Panc1 (cell line): ENCODE measurements at places on chromosomes 13 and 19. TPM values are rescaled to one million over a fixed set of nuclear protein-coding genes. Genes with fewer than 3 reads are reported as not detected.

DNA sequence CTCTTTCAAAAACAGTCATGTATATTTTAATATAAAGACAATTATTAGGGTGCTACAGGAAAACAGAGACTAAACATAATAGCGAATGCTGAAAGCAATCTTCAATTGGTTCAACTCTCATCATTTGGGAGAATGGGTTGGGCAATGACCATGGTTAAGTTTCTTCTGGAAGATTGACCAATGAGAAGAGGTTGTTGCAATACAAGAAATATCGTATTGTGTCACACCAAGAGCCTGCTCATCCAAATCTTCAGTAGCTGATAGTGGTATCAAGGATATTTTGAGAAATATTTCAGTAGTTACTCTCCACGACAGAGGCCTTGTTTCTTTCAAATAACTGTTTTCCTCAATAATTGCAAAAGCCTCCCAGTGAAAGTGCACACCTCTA lies 83.0 kb upstream of the FNDC3A start:
- DNase-seq, result no peak

- no peak for DNase-seq
These were observed 542 bp downstream of the CACNG7 start for GRCh38 chr19:53909471-53910169.

Gene C19orf33
- 201 TPM for total RNA-seq

DNA sequence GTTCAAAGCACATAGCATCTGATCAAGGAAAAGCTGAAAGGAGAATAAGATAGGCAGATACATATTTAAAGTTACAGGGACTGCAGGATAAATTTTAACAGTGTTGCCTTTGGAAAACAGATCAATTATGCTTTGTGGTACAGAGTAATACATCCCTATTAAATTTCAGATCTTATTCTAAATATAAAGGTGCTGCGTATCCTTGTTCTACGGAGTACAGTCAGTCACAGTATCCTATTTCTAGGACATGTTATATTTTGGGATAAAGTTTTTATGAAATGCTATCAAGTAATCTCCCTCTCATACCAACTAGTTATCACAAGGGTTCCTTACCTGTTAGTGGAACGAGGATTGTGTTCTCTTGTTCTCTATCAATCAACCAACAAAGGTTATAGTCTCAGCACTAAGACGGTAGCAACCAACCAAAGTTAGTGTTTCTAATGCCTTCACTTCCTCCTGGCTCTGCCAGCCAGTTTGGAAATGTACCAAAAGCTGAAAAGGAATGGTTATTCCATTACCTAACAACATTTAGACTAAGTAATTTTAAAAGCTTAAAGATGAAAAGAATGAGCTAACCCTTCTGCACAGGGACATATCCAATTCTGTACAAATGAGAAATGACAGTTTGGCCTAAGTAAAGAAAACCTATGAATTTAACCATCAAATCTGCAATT lies 35.2 kb downstream of the TSC22D1 start:
- no peak for DNase-seq

GRCh38 chr19:2251106-2252054 lies 2.3 kb downstream of the AMH start:
- DNase-seq, result no peak

- no peak for DNase-seq
These were observed 2.7 kb downstream of the PSG8 start for GRCh38 chr19:42762789-42763188.

DNA sequence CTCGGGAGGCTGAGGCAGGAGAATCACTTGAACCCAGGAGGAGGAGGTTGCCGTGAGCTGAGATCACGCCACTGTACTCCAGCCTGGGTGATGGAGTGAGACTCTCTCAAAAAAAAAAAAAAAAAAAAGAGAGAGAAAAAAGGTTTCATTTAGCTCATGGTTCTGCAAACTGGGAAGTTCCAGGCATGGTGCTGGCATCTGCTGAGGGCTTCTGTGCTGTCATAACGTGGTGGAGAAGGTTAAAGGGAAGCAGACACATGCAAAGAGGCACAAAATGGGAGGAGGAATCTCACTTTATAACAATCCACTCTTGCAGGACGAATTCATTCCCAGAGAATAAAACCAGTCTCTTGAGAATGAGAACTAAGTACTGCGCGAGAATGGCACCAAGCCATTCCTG lies 34.9 kb upstream of the SIAH3 start:
- DNase-seq, result no peak

GRCh38 chr19:31308781-31309180 lies 40.5 kb downstream of the TSHZ3 start:
- no peak for DNase-seq

- DNase-seq, result no peak
These were observed 307.6 kb downstream of the ZNF536 start for GRCh38 chr19:30679789-30680188.

Gene IZUMO2
- total RNA-seq, result not detected

DNA sequence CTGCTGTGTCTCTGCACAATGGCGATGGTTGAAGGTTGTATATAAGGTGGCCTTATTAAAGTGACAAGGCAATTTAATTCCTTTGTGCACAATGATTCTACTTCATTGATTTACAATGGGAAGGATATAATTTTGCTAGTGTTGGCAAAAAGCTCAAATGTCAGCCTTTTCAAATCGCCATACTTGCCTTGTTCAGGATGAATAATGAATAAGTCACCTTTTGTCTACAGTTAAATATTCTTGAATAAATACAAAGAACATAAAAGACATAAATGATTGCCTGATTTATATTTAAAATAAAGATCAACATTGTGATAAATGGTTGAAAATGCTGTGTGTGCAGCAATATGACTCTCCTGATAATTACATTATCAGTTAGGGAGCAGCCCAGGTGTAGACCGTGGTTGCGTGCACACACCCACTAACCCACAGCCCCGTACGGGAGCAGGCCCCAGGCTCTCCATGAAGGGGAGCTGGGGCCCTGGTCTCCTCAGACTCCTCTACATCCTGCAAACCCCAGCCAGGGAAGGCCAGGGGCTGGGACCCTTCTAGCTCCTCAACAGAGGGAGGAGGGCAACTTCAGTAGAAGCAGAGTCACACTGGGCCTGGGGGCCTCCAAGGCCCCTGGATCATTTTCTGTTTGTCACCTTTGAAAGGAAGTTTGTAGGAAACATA lies 64.9 kb downstream of the TEX29 start:
- no peak for DNase-seq

GRCh38 chr13:95643936-95644598 lies 439 bp downstream of the DZIP1 start:
- DNase-seq, result no peak

GRCh38 chr19:16878181-16878965 lies 10.4 kb upstream of the F2RL3 start:
- DNase-seq, result no peak

DNA sequence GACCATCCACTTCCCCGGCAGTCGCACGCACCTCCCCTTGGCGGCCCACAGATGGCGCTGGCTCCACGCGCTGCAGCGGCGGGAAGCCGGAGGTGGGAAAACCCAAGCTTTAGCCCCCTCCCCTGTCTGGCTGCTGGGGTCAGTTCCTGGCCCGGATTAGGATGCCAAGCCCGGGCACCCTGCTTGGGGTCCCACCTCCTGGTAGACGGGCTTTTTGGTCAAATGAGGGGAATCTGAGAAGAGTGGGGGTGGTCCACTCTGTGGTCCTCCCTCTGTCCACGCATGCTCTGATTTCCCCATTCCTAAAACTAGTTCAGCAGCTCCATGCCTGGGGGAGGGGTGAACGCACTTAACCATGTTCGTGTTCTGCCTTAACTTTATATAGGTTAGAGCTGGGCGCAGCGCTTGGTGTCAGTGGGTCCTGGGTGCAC lies 8.1 kb upstream of the ADGRE2 start:
- no peak for DNase-seq

Gene CBLC
- total RNA-seq, result 0.80 TPM

Gene FGF9
- not detected for total RNA-seq

Gene NXNL1
- total RNA-seq, result not detected

DNA sequence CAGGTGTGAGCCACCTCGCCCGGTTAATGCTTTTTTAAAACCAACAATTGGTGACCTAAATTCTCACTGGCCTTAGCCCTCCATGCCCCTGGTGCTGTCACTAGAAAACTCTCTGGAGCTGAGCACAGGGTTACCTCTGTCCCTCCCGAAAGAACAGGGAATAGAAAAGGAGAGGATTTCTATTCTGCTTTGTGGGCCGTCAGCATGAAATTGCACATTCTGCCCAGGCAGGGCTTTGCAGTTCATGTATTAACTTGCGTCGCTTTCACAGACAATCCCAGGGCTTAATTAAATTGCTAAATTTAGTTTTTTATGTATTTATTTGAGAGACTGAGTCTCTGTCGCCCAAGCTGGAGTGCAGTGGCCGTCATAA lies 583 bp upstream of the ZNF480 start:
- DNase-seq, result no peak

DNA sequence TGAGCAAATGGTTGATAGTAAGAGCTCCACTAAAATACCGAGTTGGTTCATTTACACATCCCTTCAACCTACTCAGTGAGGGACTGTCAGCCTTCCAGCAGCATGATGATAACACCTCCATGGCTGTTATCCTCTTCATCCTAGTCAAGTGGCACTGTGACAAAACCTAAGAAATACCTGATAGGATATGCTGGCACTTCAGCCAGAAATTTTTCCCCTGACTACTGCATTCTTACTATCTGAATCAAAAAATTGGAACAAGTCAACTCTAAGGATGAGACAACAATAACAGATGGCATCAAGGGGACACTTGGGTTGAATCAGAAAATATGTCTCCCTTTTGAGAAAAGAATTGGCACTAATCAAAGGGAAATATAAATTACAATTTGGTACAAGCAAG lies 193.9 kb downstream of the KCTD12 start:
- DNase-seq, result no peak

Gene TRPM4
- 19.4 TPM for total RNA-seq

GRCh38 chr19:55836340-55836739 lies at the start of gene NLRP4:
Gene NLRP4 (plus strand): TSS chr19:55836540. CDS start chr19:55852081, 15,541 bp downstream.
- DNase-seq, result no peak

- DNase-seq, result peak; percentile 88
These were observed 2.2 kb upstream of the ZNF665 start for GRCh38 chr19:53195265-53195903.

Gene ZNF382
- total RNA-seq, result 1.6 TPM

GRCh38 chr19:1109032-1109551 lies 5.3 kb downstream of the GPX4 start:
- DNase-seq, result no peak

DNA sequence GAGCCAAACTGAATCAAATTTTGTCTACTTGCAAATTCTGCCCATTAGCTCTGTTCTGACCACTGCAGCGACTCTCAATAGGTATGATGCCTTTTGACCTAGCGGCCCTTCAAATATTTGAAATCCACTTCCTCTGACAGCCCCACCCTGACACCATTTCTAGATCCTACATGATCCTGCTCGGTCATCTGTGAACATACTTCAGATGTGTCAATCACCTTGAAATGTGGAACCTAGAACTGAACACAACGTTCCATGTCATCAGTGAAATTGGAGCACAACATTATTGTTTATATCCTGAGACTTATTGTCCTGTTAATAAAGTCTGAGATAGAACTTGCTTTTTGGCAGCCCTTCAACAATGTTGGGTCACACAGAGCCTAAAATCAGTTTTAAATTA lies 98.2 kb downstream of the UBL3 start:
- DNase-seq, result no peak

GRCh38 chr13:20616059-20616797 lies 49.3 kb downstream of the IFT88 start:
- DNase-seq, result peak; percentile 62

GRCh38 chr19:54795758-54796157 lies 7.7 kb upstream of the KIR2DL4 start:
- DNase-seq, result no peak

DNA sequence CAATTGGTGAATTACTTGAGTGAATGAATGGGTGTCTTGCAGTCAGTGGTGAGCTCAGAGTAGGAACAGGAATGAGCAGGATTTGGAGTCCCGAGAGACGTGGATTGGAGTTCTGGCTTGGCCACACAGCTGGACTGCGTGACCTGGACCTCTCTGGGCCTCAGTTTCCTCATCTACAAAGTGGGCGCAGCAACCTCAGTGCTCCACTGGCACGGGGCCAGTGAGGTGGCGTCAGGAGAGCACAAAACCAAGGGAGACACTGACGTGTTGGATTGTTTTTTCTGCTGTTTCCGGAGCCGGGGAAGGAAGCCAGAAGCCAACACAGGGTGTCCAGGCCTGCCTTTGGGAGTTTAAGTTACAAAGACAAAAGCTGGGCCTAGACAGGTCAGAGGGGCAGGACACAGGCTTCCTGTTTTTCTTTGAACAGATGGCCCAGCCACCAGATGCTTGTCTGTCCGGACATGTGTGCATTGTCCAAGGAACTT lies 6.5 kb upstream of the DOCK6 start:
- no peak for DNase-seq

GRCh38 chr19:42129399-42130253 lies 2.6 kb downstream of the POU2F2 start:
- DNase-seq, result no peak

GRCh38 chr19:15072930-15073647 lies 8.9 kb upstream of the OR1I1 start:
- no peak for DNase-seq

GRCh38 chr19:39752390-39752789 lies 14.6 kb upstream of the CLC start:
- DNase-seq, result no peak

GRCh38 chr19:39970425-39970674 lies 615 bp upstream of the PSMC4 start:
- no peak for DNase-seq

- peak; percentile 47 for DNase-seq
These were observed 25.1 kb downstream of the SIPA1L3 start for GRCh38 chr19:37931881-37932655.

GRCh38 chr13:108368250-108368905 lies 98.9 kb downstream of the TNFSF13B start:
- DNase-seq, result no peak

DNA sequence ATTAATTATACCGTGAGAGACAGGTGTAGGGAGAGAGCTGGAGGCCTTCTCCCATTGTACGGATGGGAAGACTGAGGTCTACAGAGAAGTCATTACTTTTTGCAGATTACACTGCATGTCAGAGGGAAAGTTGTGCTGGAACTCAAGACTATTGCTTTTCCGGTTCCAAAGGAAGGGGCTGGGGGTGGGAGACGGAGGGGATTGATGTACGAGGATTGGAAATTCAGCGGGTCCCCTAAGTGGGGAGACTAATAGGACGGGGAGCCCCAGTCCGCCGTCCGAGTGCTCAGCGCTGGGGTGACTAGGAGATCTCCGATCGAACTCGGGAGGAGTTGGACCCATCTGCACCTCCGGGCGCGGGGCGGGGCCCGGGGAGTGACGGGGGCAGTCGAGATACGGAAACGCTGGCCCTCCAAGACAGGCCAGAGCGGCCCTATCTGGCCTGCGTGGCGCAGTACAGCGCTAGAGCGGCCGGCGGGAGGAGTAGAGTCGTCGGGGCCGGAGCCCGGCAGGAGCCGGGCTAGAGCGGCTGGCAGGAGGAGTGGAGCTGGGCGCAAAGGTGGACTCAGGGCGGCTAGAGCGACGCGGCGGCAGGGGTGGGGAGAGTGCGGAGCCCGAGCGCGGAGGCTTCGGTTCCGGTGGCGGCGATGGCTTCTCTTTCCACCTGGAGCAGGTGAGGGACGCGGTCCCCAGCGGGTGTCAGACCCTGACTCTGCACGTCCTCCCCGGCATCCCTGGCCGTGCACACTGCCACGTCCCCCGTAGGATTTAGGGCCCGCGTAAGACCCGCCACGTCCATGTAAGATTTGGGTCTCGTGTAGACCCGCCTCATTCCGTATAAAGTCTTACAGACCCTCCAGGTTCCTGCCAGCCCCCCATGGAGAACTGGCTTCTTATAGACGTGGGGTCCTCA lies 1.1 kb downstream of the ARHGEF1 start:
- DNase-seq, result peak; percentile 68

Gene IL17D
- total RNA-seq, result 0.46 TPM

Gene DDX49
- total RNA-seq, result 41.5 TPM

Gene TLE6
- total RNA-seq, result 4.0 TPM

Gene ZNF701
- total RNA-seq, result 16.4 TPM

- DNase-seq, result no peak
These were observed 2.5 kb upstream of the S1PR4 start for GRCh38 chr19:3175781-3176714.

Gene EPS8L1
- 11.0 TPM for total RNA-seq
